ENCODE measurements at places on chromosomes 12 and 14.

DNA sequence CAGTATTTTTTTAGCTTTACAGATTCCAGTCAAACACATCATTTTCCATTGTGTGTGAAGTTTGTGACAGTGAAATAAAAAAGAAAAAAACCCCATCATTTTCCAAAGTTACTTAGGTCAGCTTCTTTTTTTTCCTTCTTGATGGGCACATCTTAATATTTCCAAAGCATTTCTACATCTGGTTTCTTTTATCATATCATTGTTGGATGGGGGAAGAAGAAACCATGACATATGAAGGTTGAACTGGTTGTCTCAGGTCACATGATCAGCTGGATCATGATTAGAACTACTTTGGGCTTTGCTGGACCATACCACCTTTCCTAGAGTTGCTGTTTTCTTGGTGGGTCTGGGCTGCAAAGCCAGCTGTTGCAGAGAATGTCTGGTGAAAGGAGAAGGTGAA is 59.8 kb downstream of the FOS start:
- DNase-seq = no peak

DNA sequence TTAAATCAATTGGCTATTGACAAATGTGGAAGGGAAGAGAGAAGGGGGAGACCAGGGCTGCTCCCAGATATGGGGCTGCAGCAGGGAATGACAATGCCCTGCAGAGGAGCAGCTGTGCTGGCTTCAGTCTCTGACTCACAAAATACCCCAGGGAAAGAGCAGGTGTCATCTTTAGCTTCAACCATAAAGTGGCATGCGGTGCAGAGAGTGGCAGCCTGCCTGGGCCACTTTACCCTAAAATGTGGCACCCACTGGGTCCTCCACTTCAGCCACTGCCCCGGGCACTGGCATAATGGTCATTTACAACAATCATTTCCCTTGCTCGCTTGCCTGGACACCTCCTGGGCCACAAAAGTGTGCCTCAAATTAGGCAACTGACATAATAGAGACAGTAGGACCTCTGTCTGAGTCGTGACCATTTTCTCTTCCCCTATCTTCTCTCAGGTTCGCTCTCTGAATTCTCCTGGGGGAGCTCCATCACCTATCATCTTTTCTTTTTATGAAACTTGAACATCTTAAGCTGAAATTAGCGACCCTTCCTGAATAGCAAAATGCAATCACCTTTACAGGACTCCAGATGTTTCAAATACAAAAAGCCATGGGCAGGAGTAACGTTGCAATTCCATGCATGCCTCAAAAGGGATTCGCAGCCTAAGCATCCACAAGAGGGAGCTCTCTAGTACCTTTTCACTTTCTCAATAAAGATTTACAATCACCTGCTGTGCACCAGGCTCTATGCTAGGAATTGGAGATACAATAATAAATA is 179.9 kb upstream of the ATF7IP start:
- DNase-seq = no peak

DNA sequence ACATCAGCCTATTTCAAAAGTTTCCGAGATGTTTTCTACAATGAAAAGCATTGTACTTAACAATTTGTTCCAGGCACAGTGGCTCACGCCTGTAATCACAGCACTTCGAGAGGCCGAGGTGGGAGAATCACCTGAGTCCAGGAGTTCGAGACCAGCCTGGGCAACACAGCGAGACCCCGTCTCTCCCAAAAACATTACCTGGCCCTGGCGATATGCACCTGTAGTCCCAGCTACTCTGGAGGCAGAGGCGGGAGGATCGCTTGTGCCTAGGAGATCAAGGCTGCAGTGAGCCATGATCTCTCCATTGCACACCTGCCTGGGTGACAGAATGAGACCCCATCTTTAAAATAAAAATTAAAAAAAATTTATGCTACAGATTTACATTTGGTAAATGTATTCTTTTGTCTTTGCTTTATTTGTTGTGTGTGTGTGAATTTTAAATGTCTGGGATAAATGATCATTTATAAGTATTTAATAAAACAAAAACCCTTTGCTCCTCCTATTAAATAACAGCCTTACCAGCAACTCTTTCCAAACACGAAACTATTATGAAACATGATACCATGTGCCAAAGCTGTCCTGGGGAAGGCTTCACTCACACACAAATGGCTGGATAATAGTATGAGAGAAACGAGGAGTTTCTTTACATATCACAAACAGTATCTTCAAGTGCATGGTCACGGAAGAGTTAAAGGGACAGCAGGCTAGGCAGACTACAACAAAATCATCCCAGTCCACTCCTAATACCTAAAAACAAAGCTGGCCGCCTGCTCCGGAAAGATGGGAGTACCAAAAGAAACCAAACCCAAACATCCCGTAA is 1.1 kb downstream of the ATXN3 start:
- no peak for DNase-seq

- DNase-seq = no peak
Observed at GRCh38 chr14:99006276-99006675, 265.7 kb downstream of the BCL11B start.

GRCh38 chr14:105945896-105946295 is 419.5 kb downstream of the TMEM121 start:
- DNase-seq = no peak

GRCh38 chr12:130970908-130971233 is 17.2 kb downstream of the ADGRD1 start:
- DNase-seq = no peak

GRCh38 chr12:64968989-64969819 is 144.8 kb downstream of the TBC1D30 start:
- DNase-seq = no peak

- DNase-seq = no peak
Observed at GRCh38 chr12:95107362-95107761, 33.9 kb upstream of the NR2C1 start.

DNA sequence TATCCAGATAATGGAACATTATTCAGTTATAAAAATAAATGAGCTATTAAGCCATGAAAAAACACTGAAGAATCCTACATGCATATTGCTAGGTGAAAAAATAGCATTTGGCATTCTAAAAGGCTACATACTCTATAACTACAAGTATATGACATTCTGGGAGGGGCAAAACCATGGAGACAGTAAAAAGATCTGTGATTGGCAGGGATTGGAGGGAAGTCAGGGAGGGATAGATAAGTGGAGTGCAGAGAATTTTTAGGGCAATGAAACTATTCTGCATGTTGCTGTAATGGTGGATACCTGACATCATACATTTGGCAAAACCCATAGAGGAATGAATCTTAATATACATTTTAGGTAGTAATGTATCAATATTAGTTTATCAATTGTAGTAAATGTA is 63.1 kb upstream of the SLC38A2 start:
- no peak for DNase-seq

DNA sequence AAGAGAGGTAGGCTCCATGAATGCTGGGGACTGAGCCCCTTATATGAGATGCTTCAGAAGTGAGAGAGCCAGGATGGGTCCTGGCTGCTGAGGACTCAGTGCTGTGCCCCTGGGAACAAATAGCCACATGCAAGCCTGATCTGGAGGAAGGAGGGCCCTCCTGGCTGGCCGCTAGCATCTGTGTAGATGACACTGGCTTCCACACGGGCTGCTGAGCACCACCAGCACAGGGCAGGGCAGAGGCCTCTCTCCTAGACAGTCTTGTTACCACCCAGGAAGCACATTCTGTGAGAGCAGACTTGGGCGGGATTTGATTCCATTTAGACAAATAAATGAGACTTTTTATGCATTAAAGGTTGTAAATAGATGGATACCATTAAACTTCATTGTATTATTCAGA is 48.0 kb downstream of the ZNF664 start:
- no peak for DNase-seq

DNA sequence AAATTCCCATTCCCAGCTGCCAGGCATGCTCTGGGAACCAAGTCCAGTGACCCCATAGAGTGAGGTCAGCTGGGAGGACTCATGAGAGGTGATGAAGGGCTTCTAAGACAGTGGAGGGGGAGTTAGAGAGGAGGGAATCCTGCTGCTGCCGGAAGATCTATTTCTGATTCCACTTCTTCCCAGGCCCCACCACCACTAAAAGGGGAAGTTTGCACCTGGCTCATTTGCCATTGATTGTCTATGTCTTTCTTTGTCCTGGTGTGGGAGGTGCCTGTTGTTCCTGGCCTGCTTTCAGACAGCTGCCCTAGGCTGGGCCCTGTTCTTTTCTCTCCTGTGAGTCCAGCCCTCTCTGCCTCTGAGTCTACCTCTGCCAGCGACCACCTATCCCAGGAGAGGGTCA is 3.0 kb upstream of the KRT6A start:
- no peak for DNase-seq

- no peak for DNase-seq
Observed at GRCh38 chr14:99231850-99232713, 39.9 kb downstream of the BCL11B start.

- no peak for DNase-seq
Observed at GRCh38 chr14:65291531-65291930, 121.0 kb upstream of the FUT8 start.

GRCh38 chr12:107818984-107819383 is 44.5 kb downstream of the ASCL4 start:
- no peak for DNase-seq

- no peak for DNase-seq
Observed at GRCh38 chr14:50340963-50341362, 28.8 kb downstream of the DMAC2L start.

GRCh38 chr12:96882862-96883261 is 24.2 kb upstream of the NEDD1 start:
- no peak for DNase-seq

DNA sequence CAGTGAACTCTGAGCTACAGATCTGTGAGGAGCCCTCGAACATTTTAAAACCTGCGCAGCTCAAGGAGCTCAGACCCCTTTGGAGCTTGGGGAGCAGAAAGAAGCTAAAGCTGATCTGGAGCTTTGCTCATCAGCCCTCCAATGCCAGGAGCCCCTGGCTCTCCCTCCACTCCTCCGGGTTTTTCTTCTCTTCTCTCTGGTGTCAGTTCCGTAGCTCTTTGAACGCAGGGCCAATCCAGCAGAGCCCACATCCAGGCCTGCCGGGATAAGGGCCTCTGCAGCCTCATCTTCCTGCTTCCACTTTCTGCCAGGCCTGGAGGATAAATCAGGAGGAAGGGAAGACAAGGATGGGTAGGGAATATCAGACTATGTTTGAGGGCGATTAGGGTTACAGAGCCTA is 6.0 kb downstream of the HOXC4 start:
- no peak for DNase-seq

- no peak for DNase-seq
Observed at GRCh38 chr12:92418381-92418780, 272.7 kb upstream of the BTG1 start.

DNA sequence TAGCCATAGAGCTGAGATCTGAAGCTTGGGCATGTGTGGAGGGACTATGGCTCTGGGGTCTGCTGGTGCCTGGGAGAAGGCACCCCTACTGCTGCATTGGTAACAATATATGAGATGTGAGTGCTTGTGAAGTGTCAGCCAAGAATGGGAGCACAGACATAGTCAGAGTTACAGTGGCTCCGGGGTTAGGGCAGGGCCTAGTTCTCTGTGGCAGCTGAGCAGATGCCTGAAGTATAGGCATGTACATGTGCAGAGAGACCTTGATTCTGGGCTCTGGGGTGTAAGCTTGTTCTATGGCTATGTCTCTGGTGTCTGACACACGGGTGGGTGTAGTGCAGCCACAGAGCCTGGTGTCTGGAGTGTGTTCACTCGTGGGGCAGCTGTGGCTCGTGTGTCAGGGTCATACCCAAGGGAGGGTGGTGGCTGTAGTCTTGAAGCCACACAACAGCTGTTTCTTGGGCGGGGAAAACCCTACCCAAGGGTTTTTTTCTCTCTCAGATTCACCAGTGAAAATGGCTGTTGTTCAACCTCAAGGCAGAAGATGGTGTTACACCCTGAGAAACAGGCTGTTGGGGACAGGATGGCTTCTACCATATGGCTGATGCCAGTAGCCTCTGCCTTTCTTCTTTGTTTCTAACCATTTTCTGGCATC is 11.9 kb upstream of the TCL1A start:
- DNase-seq = no peak

DNA sequence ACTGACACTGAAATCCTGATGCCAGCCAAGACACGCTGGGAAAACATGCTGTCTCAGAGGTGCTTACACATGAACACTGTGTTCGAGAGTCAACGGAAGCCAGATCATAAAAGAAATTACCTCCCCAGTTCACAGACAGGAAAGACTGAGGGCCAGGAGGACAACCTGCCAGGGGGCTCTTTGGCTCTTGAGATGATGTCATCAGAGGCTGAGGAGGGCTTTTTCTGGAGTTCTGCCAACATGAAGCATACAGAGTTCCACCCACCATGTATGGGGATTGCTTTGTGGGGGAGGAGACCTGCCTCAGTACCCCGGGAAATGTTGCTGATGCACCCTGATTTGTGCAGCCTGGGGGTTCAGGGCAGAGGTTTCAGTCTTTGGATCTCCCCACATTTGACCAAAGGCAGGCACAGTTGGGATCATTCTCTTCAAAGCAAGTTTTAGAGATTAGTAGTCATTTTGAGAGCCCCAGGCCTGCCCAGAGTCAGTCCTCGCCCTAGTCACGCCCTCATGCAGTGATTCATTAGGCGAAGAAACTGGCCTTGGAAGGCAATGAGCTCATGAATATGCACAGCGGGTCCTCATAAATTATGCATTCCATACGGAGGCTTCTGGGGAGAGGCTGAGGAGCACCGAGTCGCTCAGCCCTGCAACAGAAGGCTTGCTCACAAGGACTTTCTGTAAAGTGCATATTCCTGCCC is 34.9 kb upstream of the EML1 start:
- DNase-seq = no peak

DNA sequence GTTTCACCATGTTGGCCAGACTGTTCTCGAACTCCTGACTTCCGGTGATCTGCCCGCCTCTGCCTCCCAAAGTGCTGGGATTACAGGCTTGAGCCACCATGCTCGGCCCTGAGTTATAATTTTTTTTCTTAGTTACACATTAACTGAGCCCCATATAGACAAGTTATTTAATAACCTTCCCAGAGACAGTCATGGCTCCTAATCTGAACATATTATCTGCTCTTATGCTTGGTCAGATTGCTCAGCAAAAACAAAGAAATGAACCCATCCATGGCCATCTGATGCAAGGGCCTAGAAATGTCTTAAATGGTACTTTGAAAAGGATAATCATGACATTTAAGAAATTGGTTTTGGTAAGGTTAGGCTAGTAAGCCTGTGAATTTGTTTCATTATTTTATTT is 13.0 kb downstream of the SAMD15 start:
- no peak for DNase-seq

- no peak for DNase-seq
Observed at GRCh38 chr12:95805864-95806671, 15.5 kb upstream of the NTN4 start.

DNA sequence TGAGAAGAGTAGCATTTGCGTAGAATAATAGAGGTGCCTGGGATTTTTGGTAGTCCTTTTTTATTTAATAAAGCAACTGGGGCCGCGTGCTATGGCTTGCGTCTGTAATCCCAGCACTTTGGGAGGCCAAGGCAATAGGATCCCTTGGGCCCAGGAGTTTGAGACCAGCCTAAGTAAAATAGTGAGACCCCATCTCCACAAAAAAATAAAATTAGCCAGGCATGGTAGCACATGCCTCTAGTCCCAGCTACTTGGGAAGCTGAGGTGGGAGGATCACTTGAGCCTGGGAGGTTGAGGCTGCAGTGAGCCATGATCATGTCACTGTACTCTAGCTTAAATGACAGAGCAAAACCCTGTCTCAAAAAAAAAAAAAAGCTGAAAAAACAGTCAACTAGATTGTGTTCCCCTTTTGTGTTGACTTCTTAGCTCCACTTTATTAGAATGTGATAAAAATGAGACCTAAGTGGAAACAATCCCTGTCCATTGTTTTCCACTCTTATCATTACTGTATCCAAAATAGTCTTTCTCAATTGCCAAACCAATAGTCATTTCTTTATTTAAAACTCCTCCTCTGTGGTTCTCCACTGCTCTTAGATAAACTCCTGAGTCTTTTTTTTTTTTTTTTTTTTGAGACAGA is 7.4 kb downstream of the PRKCH start:
- no peak for DNase-seq

GRCh38 chr12:90945070-90945649 is 9.8 kb downstream of the CCER1 start:
- no peak for DNase-seq

All from activated CD8-positive, alpha-beta memory T cell treated with anti-CD3 and anti-CD28 coated beads, Interleukin-2, amount 50 U/mL, for 4 hours (primary cell).